Activated CD4-positive, alpha-beta T cell treated with anti-CD3 and anti-CD28 coated beads, Interleukin-2, amount 10 ng/mL, durations not matched to agents 24 days and 14 days (primary cell): ENCODE measurements at places on chromosomes 5 and 9.

GRCh38 chr9:136655536-136656182 lies 7.1 kb upstream of the EGFL7 start:
- no peak overlapping the region for H3K4me3 ChIP-seq
- H3K27me3 ChIP-seq: peaks cover 40% of the 10 kb centered on the region
- H3K36me3 ChIP-seq: no peaks in the 10 kb centered on the region
- peaks cover 5% of the 10 kb centered on the region for H3K4me1 ChIP-seq

DNA sequence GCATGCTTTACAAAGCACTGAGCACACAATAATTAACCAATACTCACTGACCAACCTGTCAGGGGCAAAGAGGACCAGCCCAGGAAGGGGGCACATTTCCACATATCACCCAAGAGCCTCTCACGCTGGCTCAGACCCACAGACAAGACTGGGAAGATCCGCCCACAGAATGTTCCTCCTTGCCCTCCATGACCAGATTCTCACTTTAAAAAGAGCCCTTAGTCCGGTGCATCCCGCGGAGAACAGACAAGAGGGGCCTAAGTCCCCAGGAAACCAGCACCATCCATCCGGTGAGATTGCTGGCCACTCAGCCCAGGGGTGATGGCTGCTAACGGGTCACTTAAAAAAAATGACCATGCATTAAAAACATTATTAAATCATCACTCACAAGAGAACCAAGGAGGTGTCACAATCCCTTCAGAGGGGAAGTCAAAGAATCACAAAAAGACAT lies 32.9 kb downstream of the SEMA4D start:
- H3K4me3 ChIP-seq: peak overlapping the region; percentile 89
- peak overlapping the region; percentile 96 for H3K27ac ChIP-seq
- no peak for DNase-seq
- no peaks in the 10 kb centered on the region for H3K27me3 ChIP-seq
- H3K4me1 ChIP-seq: peaks cover 94% of the 10 kb centered on the region
- H3K36me3 ChIP-seq: peaks cover 84% of the 10 kb centered on the region

- no peaks in the 10 kb centered on the region for H3K27me3 ChIP-seq
- no peak overlapping the region for H3K4me3 ChIP-seq
- no peaks in the 10 kb centered on the region for H3K36me3 ChIP-seq
- no peak for DNase-seq
- H3K4me1 ChIP-seq: no peaks in the 10 kb centered on the region
- no peak overlapping the region for H3K27ac ChIP-seq
These were observed 261.2 kb upstream of the PTPRD start for GRCh38 chr9:10873999-10874398.

- no peak for DNase-seq
- no peak overlapping the region for H3K4me3 ChIP-seq
- H3K36me3 ChIP-seq: no peaks in the 10 kb centered on the region
- H3K27ac ChIP-seq: no peak overlapping the region
- H3K27me3 ChIP-seq: no peaks in the 10 kb centered on the region
These were observed 206.5 kb downstream of the DAB2IP start for GRCh38 chr9:121857928-121858327.

- H3K4me3 ChIP-seq: no peak overlapping the region
- H3K4me1 ChIP-seq: no peaks in the 10 kb centered on the region
- H3K36me3 ChIP-seq: no peaks in the 10 kb centered on the region
These were observed 572.1 kb downstream of the TLE4 start for GRCh38 chr9:80143899-80144298.

- no peaks in the 10 kb centered on the region for H3K27me3 ChIP-seq
- H3K4me3 ChIP-seq: no peak overlapping the region
- DNase-seq: no peak
- no peaks in the 10 kb centered on the region for H3K36me3 ChIP-seq
- H3K4me1 ChIP-seq: peaks cover 8% of the 10 kb centered on the region
- H3K27ac ChIP-seq: no peak overlapping the region
These were observed 94.2 kb downstream of the TLE4 start for GRCh38 chr9:79665931-79666330.
